Fibroblast of skin of scalp (primary cell): ENCODE measurements at places on chromosomes 11 and 22.

GRCh38 chr22:19495562-19496323, 16.0 kb downstream of the CDC45 start:
- DNase-seq: peak; percentile 17

- DNase-seq: peak; percentile 86
These were observed 8.6 kb upstream of the UPB1 start for GRCh38 chr22:24486501-24486921.

- no peak for DNase-seq
These were observed 96.9 kb downstream of the CSTPP1 start for GRCh38 chr11:47033439-47033838.

GRCh38 chr11:112507281-112507680, 246.6 kb upstream of the PLET1 start:
- no peak for DNase-seq

- DNase-seq: no peak
These were observed 33.1 kb upstream of the IPO7 start for GRCh38 chr11:9351321-9351881.

DNA sequence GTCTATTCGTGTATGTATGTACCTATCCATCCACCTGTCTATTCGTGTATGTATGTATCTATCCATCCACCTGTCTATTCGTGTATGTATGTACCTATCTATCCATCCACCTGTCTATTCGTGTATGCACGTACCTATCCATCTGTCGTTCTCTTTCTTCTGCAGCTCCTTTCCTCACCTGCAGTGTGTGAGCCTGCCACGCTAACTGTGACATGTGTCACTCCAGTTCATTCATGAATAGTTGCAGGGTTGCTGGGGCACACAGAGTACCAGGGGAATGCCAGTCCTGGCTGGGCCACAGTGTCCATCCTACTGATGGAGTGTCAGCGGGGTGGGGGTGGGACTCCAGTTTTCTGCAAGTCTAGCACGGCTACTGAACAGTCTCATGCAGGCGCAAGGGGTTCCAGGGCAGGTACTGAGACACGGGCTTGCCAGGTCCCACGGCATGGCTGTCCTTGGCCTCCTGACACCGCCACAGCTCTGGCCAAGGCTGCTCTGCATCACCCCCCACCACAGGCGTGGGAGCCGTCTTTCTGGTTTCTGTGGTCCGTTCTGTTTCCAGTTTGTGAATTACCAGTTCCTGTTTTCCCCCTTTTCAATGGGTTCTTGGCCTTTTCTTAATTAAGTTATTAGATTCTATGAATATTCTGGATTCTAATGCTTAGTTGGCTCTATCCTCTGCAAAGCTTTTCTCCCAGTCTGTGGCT, 88.8 kb upstream of the CLDN5 start:
- DNase-seq: no peak

- DNase-seq: no peak
These were observed 32.7 kb upstream of the USP47 start for GRCh38 chr11:11808992-11809615.

- no peak for DNase-seq
These were observed 35.4 kb downstream of the PISD start for GRCh38 chr22:31626427-31627150.

- DNase-seq: no peak
These were observed 4.3 kb downstream of the GRK2 start for GRCh38 chr11:67270256-67271204.

- no peak for DNase-seq
These were observed 1.2 kb downstream of the MS4A4E start for GRCh38 chr11:60241786-60242185.

DNA sequence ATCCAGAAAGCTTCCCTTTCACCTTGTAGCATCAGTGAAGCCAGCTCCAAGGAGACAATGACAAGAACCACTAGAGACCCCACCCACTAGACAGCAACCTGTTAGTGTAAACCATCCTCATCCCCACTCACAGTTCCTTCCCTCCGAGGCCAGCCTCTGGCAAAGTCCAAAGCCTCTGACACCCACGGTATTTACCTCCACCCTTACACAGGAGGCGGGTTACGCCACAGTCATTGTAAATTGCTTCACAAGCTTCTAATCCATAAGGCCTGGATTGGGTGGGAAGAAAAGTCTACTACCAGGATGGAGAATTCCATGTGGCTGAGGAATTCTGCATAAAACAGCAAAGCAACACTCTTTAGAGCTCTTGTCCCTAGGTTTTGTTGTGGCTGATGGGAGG, 287.4 kb downstream of the BUD13 start:
- DNase-seq: no peak

- no peak for DNase-seq
These were observed 27.2 kb downstream of the GRAMD1B start for GRCh38 chr11:123457187-123457770.

- no peak for DNase-seq
These were observed 504.0 kb upstream of the LRRC4C start for GRCh38 chr11:41963406-41963805.

DNA sequence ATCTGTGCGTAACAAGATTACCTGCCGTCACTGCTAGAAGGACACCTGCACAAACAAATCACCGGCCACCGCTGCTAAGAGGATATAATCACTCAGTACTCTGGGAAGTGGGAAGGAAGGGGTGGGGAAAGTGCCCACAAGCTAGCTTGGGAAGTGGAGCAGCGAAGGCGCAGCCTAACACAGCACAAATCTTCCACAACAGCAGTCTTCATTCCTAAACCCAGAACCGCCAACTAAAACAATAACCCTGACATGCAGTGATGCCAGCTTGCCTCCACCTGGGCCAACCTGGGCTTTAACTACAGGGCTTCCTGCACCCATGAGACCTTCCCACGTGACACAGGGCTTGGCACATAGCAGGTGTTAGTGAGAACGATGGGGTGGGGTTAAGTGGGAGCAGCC, 5.1 kb downstream of the DGCR2 start:
- no peak for DNase-seq

- DNase-seq: peak; percentile 90
These were observed 29.5 kb upstream of the WNT7B start for GRCh38 chr22:46006379-46007002.

DNA sequence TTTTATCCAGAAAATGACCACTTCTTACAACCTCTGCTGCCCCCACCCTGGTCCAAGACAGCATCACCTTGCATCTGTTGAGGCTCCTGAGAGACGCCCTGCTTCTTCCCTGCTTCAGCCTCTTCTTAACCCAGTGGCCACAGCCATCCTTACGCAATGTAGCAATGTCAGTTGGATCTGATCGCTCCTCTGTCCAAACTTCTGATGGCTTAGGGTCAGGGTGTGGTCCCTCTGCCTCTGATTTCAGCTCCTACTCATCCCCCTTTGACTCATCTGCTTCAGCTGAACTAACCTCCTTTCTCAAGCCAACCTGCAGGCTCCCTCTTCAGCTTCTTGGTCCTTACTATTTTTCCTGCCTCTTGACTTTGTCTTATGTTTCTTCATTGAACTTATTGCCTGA, 280.8 kb downstream of the KIRREL3 start:
- no peak for DNase-seq

GRCh38 chr11:82527081-82527584, 206.5 kb downstream of the FAM181B start:
- no peak for DNase-seq

DNA sequence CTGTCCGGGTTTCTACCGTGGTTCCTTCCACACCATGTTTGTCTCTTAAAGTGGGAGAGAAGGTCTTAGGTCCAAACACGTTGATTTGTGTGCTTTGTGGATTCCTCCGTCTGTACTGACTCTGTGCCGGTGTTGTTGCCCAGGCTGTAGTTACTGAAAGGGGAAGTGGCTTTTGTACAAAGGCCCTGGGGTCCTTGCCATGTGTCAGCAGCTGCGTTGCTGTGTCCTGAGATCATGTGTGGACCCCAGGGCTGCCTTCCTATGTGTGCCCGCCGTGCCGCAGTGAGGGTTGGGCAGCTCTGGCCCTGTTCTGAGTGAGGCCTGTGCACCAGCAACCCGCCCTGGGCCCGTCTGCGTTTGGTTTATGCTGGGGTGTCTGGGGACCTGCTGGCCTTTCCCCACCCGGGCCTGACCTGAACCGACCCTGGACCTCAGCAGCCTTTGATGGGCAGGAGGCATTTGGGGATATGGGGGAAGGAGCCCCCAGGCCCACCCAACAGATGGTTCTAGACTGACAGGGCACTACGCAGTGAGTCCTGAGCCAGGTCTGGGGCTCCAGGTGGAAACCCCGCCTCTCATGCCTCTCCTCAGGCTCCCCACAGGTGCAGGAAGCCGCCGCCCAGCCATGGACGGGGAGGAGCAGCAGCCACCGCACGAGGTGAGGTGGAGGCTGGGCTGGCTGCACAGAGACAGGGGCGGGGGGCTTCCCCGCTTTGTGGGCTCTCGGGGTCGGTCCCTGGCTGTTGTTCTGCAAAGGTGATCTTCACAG, 6.9 kb downstream of the TRABD start:
- no peak for DNase-seq

GRCh38 chr22:46085828-46086576, 64.3 kb upstream of the PPARA start:
- DNase-seq: peak; percentile 76

DNA sequence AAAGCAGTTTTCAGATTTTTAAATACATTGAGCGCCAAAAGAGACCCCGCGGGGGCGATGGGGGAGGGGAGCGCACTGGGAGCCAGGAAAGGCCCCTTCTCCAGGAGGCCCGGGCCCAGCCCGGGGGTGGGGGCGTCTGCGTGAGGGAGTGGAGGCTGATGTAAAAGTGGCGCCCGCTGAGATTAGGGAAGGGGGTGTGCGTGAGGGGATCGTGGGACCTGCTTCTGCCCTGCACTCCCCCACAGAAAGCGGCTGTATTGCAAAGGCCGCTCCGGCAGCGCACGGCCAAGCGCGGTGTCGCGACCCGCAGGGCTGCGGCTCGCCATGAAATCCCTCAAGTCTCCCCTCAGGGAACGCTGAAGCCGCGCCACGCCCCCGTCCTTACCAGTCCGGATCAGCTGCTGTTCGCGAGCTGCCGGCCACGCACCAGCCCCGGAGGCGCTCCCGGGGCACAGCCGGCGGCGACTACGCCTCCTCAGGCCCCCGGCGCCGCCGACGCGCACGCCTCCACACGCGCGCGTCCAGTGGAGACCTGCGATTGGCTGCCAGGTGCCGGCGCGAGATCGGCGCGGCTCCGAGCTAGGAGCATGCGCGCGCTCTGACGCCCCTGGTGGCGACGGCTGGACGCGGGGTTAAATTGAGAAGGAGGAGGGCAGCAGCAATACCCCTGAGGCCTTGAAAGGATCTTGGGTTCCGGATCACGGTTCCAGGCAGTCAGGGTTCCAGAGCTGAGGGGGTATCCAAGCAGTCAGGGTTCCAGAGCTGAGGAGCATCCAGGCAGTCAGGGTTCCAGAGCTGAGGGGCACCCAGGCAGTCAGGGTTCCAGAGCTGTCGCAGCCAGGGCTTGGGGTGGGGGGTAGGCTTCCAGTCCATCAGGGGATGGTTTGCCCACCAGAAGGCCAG, at the start of gene ZNF280B:
Gene ZNF280B, minus strand, starts transcription at position 469 of the 903 bp plus-strand sequence. CDS start 19,344 bp downstream, outside the sequence.
- peak; percentile 88 for DNase-seq

GRCh38 chr11:6523253-6523652, 26.2 kb downstream of the DNHD1 start:
- peak; percentile 54 for DNase-seq

DNA sequence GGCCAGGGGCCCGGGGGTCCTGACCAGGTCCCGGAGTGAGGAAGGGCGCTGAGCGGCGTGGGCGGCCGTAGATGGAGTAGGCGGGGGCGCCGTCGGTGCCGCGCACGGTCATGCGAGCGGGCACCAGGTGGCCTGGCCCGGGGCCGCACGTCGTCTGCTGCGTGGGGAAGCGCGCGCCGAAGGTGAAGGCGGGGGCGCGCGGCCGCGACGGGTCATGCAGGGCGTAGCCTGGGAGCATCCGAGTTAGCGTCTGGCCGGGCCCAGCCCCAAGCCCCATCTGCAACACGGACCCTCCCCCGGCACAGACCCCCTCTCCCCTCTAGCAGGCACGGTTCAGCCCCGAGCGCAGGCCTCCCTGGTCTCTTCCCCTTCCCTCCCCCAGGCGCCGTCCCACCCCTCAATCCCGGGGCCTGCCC, 1.7 kb upstream of the TYMP start:
- no peak for DNase-seq

GRCh38 chr22:42642806-42643633, 2.6 kb upstream of the ATP5MGL start:
- DNase-seq: no peak
